ENCODE measurements at places on chromosomes 5 and 9.

DNA sequence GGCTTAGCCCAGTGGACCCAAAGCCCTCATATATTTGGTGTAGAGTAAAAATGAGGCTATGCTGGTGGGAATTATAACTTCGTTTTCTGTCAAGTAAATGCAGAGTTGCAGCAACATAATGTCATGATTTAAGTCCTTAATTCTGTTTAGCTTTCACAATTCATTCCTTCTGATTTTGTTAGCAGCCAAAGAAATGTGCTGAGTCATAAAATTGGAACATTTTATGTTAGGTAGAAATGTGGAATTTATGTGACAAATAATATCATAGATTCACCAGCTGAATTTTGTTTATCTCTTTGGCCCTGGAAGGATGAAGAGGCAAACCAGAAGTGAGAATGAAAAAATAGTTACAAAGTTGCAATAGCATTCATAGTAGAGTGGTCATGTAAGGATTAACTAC is 247.0 kb downstream of the TRPM3 start:
- no peak for DNase-seq

- DNase-seq, result no peak
These were observed 77.3 kb downstream of the MAMDC2 start for GRCh38 chr9:70120834-70121510.

- no peak for DNase-seq
These were observed 22.0 kb downstream of the CHD1 start for GRCh38 chr5:98906756-98907355.

DNA sequence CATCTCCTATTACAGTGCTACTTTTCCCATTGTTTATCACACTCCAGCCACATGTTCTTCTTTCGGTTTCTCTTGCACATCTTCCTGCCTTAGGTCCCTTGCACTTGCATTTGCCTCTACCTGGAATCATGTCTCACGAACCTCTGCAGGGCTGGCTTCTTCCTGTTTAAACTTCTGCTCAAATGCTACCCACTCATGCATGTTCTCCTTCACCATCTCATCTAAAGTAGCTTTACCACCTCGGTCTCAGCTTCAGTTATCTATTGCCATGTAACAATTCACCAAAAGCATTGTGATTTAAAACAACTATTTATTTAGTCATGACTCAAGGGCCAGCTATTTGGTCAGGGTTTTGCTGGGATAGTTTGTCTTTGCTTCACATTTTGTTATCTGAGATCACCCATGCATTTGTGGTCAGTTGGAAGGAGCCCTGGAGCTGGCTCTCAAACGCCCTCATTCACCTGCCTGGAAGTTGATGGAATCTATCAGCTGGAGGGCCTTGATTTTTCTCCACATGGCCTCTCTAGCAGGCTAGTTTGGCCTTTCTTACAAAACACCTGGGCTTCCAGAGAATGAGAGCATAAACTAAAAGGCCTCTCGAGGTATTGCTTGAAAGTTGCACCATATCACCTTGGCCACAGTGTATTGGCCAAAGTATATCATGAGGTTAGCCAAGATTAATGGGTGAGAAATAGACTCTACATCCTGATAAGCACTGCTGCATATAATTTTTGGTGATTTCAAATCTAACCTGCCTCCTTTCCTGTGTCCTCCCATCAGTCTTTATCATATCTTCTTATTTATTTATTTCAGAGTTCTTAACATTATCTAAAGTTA is 21.4 kb downstream of the SPINK1 start:
- DNase-seq, result no peak

DNA sequence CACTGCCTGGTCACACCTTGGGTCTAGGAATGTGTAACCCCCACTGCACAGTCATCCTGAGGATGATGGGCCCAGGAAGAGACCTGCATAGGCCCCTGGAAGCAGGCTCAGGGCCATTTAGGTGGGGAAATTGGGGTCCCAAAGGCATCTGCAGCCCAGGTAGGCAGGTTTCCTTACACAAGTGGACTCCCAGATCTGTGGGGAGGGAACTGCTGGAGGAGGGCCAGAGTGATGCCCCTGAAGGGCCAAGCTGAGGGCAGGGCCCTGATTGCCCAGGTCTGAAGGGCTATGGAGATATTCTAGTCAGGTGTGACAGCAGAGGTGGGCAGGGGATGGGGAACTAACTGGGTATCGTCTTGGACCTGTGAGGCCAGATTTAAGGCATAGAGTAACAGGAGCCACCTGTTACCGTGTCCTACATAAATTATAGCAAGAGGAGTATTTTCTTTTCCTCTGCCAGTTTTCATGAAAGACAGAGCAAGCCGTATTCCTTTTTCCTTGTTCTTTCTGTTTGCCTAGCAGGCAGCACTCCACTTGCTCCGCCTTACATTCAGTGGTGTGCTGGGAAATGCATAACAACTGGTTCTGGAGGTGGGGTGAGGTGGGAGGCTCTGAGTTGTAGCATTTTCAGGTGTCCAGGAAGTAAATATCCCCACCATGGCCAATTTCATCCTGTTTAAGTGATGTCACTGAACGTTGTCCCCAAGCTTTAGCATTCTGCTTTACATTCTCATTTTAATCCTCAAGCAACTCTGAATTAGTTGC is 41.3 kb downstream of the PPARGC1B start:
- DNase-seq, result no peak

DNA sequence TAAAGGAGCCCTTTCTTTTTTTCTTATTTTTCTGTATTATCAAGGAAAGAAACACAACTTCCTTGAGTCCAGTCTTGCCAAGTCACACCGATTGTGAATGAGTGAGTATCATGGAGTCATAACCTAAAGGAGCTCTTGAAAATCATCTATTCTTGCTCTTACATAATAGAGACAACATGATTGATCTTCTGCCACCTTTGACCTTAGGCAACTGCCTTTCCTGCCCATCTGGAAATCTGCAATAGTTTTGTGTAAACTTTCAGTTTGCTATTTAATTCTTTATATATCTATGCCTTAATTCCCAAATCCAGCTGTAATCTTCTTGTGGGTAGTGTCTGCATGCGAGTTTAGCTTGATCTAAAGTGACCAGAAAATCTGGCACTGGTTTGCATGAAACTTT is 149.9 kb upstream of the FST start:
- no peak for DNase-seq

GRCh38 chr5:93569300-93570160 is 11.5 kb downstream of the NR2F1-AS1 start:
- no peak for DNase-seq

DNA sequence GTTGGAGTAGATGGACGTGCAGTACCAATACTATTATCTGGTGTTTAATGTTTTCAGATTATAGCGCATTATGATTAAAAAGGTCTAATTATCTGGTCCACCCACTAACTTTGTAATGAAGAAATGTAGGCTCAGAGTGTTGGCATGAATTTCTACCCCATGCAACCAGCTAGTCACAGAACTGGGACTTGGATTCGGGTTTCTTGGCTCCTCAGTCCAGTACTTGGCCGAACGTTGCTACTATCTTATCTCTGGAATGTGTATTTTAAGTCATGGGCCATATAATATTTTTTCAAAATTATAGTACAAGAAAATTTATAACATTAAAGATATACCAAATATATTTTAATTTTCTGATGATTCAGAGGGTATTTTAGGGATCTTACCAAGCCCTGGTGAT is 657.5 kb upstream of the DMAC1 start:
- no peak for DNase-seq

GRCh38 chr5:23740029-23740428 is 232.6 kb downstream of the PRDM9 start:
- no peak for DNase-seq

DNA sequence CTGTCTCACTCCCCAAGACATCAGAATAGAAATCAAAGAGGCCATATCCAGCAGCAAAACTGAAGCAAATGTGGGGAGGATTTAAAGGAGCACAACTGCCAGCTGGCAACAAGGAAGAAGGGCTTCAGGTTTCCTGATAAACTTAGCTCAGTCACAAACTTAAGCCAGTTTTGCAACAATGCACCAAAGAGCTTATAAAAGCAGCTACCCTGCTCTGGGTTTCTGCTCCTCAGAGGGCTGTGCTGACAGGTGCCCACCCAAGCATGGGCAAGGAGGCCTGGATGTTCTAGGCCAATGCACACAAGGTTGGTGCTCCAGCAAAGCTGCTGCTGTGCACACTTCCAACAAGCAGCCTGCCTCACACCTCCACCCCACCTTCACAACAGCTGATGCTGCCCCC is 132.9 kb downstream of the SIL1 start:
- DNase-seq, result no peak

- no peak for DNase-seq
These were observed 861 bp downstream of the PCDHGB5 start for GRCh38 chr5:141398608-141399007.

GRCh38 chr9:100587375-100587774 is 9.5 kb downstream of the CAVIN4 start:
- DNase-seq, result no peak

DNA sequence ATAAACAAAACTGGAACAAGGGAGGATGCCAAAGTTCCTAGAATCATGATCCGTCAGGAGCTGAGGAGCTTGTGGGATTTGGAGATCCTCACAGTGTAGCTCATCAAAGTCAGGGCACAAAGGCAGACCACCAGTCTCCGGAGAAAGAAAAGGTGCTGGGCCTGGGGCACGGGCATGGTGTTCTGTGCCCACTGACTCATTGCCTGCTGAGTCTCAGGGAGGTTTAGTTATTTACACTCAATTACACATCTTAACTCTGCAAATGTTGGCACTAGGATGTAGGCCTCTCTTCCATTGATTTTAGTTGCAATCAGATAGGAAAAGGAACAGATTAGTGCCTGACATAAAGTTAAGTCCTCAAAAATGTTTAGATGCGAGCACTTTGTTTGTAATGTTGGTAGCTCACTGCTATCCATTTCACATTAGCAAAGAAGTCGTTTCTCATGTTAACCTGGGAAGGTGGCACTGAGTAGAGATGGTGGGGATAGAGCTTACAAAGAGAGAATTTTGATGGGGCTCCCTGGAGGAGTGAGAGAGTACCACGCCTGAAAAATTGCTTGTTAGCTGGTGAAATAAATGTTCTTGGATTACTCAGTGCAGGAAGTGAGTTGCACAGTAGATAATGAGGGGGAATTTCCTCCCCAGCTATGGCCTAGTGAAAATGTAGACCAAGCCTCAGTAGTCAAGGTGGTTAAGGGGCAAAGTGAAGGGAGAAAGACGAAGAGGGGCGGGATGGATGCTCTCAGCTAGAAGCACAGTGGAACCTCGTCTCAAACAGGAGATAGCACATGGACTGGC is 109.5 kb upstream of the CD180 start:
- no peak for DNase-seq

Data from activated T-cell treated with anti-CD3 and anti-CD28 coated beads for 1 hour (primary cell).